ENCODE measurements at places on chromosomes 12 and 14.

- DNase-seq = no peak
These were observed 62.0 kb downstream of the TMEM121 start for GRCh38 chr14:105588236-105588860.

GRCh38 chr12:40310211-40310610 lies 85.4 kb downstream of the LRRK2 start:
- no peak for DNase-seq

GRCh38 chr14:95356245-95356869 lies 36.6 kb upstream of the CLMN start:
- DNase-seq = no peak

- DNase-seq = no peak
These were observed 22.4 kb downstream of the FAM181A start for GRCh38 chr14:93949511-93950075.

DNA sequence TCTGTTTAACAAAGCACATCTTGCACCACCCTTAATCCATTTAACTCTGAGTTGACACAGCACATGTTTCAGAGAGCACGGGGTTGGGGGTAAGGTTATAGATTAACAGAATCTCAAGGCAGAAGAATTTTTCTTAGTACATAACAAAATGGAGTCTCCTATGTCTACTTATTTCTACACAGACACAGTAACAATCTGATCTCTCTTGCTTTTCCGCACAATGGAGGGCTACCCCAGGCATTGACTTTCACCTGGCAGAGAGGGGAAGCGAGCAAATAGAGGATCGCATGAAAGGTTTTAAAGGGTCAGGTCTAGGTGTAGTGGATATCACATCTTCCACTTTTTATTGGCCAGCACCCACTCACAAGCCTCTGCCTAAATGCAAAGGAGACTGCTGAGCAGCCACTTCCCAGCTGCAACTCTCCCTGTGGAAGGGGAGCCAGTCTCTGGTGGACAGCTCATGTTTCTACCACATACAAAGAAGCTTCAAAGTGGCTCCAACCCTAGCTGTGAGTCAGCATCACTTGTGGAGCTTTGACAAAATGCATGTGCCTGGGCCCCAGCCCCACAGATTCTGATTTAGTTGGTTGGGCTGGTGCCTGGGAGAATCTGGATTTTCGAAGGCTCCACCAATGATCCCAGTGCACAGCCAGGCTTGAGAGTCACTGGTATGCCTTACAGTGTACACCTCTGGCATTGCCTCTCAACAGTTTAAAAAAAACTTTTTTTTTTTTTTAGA lies 7.2 kb upstream of the FNTB start:
- no peak for DNase-seq

GRCh38 chr12:71431991-71432390 lies 7.6 kb upstream of the LGR5 start:
- DNase-seq = no peak

DNA sequence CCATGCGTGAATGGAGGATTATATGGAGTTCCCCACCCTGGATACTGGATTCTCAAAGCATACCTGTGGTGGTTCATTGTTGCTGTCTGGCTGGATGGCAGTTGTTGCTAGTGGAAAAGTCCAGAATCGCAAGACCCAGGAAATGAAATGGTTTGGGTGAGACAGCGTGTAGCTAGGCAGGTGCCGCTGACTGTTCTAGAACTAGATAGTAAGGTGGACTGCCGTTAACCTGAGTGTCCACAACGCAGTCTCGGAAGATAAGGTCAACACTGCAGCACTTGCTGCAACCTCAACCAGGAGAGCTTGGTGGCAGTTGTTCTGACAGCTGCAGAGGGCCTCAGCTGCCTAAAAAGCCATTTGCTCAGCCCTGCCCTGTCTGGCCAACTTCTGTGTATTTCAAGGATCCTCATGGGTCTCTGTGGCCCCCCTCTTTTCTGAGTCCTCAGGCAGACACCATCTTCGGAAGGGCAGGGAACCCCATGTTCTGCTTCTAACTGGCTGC lies 15.5 kb upstream of the IRF2BPL start:
- DNase-seq = no peak

DNA sequence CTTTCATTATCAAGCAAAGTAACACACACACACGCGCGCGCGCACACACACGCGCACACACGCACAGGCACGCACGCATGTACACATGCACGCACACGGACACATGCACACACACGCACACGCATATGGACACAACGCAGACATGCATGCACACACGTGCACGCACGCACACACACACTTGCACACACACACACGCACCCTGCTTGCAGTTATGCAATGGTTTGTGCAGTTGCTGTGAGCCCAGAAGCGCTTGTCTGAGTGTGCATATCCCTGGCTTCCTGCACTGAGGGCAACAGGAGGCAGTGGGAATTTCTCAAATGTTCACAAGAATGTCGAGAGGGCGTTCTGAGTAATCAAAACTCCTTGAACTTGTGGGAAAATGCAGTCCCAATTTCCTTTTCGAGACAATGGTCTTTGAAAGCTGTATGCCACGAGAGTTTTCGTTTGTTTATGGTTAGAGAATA lies 41.6 kb downstream of the NFKBIA start:
- no peak for DNase-seq

DNA sequence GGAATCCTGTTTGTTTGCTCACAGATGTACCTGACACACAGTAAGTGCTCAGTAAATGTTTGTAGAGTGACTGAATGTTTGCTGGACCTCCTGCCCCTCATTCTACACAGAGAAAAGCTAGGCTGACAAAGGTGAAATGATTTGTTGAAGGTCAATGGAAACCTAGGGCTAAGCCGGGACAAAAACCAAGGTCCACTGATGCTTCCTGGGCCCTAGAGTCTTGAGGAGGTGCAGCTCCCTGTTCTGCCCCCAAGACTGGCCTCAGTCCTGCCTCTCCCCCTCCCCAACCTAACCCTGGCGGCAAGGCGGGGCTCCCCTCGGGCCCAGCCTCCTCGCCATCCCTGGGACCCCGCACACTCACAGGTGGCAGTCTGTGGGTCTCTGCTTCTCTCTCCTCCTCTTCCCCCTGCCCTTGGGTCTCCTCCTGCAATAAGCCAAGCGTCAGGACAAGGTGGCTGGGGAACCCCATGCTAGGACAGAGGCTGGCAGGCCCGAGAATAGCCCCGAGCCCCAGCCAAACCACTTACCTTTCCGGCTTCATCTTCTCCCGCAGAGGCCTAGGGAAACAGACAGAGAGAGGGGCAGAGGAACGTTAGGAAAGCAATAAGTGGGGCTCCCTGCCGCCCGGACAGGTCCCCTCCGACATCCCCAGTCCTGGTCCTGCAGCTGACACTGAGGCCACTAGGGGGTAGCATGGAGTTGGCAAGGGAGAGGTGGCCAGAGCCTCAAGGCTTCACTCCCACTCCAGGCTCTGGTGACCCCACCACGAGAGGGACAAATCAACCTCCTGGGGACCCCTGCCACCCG lies 9.3 kb downstream of the PGF start:
- DNase-seq = peak; percentile 83

- DNase-seq = no peak
These were observed 96.1 kb upstream of the DIO3 start for GRCh38 chr14:101464984-101465794.

DNA sequence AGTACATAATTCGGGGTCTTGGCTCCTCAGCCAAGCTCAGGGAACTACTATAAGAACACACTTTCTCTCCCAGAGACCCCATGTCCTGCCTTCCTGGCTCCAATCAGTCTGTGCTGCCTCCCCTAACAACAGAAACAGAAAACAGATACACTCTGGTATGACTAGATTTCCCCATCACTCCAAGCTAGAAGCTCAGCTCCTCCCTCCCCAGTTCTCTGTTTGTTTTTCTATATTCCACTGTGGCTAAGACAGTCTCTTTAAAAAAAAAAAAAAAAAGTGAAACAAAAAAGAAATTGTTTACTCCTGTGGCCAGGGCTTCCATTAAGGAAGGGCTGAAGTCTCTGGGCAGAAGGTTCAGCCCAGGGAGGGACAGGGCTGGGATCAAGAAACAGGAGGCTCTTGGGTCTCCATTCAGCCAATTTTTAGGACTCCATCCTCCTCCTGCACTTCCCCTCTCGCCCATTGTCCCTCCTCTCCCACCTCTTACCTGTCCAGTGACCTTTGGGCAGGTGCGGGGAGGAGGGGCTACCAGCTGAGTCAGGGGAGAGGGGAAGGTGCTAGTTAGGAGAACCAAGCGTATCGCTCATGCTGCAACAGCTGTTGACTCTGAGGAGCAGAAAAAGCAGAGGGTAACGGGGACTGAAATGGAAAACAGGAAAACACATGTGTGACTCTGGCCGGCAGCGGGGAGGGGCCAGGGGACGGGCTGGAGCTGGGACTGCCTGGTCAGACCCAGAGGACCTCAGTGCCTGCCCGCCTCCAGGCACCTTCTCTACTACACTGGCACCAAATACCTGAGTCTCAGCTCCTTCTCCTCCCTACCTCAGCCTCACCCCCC lies 4.1 kb upstream of the SLC7A7 start:
- no peak for DNase-seq
